ENCODE measurements at places on chromosomes 13 and 19. TPM values are rescaled to one million over a fixed set of nuclear protein-coding genes. Genes with fewer than 3 reads are reported as not detected.

- no peak overlapping the region for H3K4me3 ChIP-seq
- H3K36me3 ChIP-seq = peaks cover 17% of the 10 kb centered on the region
Observed at GRCh38 chr13:40102854-40103253, 447.4 kb downstream of the COG6 start.

GRCh38 chr13:20473139-20473538 is 52.5 kb downstream of the CRYL1 start:
- no peaks in the 10 kb centered on the region for H3K27me3 ChIP-seq
- H3K4me3 ChIP-seq = no peak overlapping the region
- H3K27ac ChIP-seq = no peak overlapping the region
- peaks cover 7% of the 10 kb centered on the region for H3K36me3 ChIP-seq

Gene CEACAM3
- total RNA-seq = not detected

DNA sequence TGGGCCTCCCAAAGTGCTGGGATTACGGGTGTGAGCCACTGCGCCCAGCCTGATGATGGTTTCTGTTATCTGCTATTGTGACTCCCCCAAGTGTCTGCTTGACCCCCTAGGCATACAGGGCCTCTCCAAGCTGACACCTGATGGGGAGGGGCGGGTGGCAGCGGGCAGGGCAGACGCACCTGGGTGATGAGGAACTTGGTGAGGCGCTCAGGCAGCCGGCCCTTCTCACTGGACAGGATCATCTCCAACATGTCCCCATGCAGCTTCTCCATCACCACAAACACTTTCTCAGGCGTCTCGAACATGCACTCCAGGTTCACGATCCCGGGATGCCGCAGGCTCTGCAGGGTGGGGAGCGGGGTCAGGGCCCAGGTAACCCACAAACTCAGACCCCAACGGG is 27.6 kb downstream of the PRKD2 start:
- H3K27ac ChIP-seq = no peak overlapping the region
- DNase-seq = no peak
- H3K27me3 ChIP-seq = no peaks in the 10 kb centered on the region
- H3K4me3 ChIP-seq = no peak overlapping the region
- H3K36me3 ChIP-seq = peaks cover 45% of the 10 kb centered on the region

GRCh38 chr13:71593566-71593965 is 273.4 kb downstream of the DACH1 start:
- no peak overlapping the region for H3K4me3 ChIP-seq
- no peaks in the 10 kb centered on the region for H3K4me1 ChIP-seq
- peaks cover 2% of the 10 kb centered on the region for H3K27me3 ChIP-seq
- no peak for DNase-seq
- H3K27ac ChIP-seq = no peak overlapping the region
- H3K36me3 ChIP-seq = no peaks in the 10 kb centered on the region

DNA sequence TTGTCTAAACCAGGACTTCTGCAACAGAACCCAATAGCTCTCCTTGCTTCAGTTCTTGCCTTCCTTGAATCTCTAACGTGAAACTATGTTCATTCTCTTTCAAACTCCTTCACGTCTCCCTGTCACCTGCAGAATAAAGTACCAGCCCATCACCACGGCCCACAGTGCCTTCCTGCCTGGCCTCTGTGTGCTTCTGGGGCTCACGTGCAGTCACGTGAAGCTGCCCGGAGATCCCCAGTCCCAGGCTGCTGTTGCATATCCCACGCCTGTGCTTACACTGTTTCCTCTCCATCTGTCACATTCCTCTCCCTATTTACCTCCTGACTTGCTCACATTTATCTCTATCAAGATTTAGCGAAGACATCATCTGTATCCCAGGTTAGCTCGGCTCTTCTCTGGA is 102.8 kb downstream of the STARD13 start:
- H3K27me3 ChIP-seq = peaks cover 12% of the 10 kb centered on the region
- H3K36me3 ChIP-seq = no peaks in the 10 kb centered on the region
- no peak overlapping the region for H3K4me3 ChIP-seq

GRCh38 chr19:51347209-51347928 is 5.4 kb upstream of the VSIG10L start:
- no peak overlapping the region for H3K4me3 ChIP-seq
- H3K36me3 ChIP-seq = peaks cover 19% of the 10 kb centered on the region
- peaks cover 7% of the 10 kb centered on the region for H3K4me1 ChIP-seq
- peaks cover 3% of the 10 kb centered on the region for H3K27me3 ChIP-seq

- no peak for DNase-seq
- H3K27me3 ChIP-seq = no peaks in the 10 kb centered on the region
- H3K27ac ChIP-seq = no peak overlapping the region
- H3K4me3 ChIP-seq = no peak overlapping the region
Observed at GRCh38 chr19:23346696-23347095, 48.6 kb downstream of the ZNF91 start.
